RCC 7860 (cell line): ENCODE measurements at places on chromosomes 3 and 15.

- DNase-seq, result peak; percentile 56
These were observed 153.6 kb upstream of the BHLHE40 start for GRCh38 chr3:4825436-4826236.

- DNase-seq, result no peak
These were observed 104.8 kb downstream of the ASB7 start for GRCh38 chr15:100707229-100707628.

DNA sequence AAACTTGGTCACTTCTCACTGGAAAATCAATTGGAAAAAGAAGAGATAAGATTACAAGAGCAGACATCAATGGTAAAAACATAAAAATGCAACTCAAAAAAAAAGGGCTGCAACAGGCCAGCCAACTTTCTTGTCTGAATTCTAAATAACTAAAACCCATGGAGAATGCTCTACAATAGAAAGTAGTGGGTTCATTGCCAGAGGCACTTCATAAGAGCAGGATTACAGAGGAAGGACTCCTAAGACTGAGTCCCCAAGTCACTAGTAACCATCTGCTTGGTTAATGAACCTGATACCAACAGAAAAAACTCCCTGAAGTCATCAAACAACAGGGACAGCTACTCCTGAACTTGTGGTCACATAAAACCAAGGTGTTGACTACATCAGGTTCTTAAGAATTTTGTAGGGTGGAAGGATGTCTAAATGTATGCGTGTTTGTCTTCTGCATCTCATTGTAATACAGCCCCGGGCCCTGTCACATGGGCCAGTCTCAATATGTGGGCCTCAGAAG is 148.6 kb downstream of the IMPG2 start:
- DNase-seq, result no peak

- DNase-seq, result no peak
These were observed 32.1 kb downstream of the FAM174B start for GRCh38 chr15:92623435-92623834.

- no peak for DNase-seq
These were observed 973.4 kb downstream of the ROBO1 start for GRCh38 chr3:78794431-78794830.

DNA sequence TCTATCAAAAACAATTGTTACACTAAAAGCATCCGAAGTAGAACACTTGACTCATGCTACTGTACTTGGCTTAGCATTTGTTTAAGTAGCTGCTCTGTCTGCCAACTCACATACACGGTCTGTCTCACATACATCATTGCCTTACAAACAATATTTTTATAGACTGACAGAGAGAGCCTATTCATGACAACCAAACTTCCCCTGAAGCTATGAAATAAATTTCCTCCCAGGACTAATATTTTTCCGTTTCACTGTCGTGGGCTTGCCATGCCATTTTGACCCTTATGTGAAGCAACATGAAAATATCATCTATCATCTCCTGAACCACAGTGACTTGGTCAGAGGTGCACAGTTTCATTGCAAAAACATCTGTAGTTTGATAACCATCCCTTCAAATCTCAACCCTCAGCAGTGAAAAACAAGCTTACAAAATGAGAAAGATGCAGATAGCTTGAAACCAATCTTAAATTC is 66.5 kb upstream of the PYGO1 start:
- no peak for DNase-seq

GRCh38 chr3:100913870-100914648 is 79.2 kb downstream of the ABI3BP start:
- DNase-seq, result peak; percentile 69

DNA sequence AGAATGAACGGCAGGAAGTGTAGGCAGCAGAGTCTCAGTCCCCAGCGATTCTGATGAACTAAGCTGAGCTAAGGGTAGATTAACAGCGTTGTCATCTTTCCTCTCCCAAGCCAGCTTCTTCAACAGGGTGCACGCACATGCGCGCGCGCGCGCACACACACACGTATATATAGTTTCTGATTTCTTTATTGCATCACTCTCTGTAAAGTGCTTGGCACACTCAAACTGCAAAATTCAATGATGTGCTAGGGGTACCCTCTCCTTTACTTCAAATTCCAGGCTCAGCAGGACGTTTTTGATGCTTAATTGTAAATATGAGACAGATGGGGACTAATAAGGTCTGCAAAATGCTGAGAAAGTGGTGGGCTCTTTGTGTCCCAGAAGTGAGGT is 26.1 kb upstream of the VPS8 start:
- no peak for DNase-seq

GRCh38 chr3:40971191-40972168 is 227.8 kb upstream of the CTNNB1 start:
- peak; percentile 99 for DNase-seq

DNA sequence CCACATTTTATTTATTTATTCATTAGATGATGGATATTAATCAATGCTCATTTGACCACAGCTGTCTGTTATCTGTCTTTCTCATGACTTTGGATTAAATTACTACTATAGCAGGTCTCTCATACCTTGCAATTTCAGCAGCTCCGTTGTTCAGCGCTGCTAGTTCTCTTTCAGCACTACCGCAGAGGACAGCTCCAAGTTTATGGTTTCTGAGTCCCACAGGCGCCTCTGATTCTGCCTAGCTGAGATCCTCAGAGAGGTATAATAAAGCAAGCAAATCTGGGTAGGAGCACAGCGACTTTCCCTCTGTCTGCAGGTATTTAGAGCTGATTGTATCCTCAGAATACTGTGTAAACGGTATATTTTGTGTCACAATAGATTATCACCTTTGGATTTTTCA is 204.9 kb downstream of the CNTN4 start:
- DNase-seq, result no peak

- DNase-seq, result no peak
These were observed 5.3 kb downstream of the ABHD2 start for GRCh38 chr15:89093509-89093908.

GRCh38 chr3:40574661-40575060 is 49.9 kb downstream of the ZNF621 start:
- no peak for DNase-seq

- no peak for DNase-seq
These were observed 4.3 kb downstream of the PTH1R start for GRCh38 chr3:46881596-46882376.

- DNase-seq, result no peak
These were observed 197.5 kb downstream of the EPHB1 start for GRCh38 chr3:134992586-134992985.

DNA sequence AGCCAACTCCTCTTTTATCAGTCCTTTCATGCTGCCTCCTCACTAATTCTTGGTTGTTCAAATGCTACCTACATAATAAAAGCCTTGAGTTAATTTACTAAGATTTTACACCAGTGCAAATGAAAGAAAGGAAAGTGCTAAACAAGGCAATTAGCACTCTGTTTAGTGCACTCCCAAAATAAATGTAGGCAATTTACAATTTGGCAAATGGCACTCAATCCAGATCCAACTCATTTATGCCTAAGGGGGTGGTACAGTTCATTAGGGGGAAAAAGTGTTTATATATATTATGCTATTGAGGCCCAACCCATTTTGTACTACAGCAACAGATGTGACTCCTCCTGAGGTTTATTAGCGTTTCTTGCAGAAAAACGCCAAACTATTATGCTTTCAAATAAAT is 370.1 kb downstream of the NR2F2 start:
- DNase-seq, result no peak

DNA sequence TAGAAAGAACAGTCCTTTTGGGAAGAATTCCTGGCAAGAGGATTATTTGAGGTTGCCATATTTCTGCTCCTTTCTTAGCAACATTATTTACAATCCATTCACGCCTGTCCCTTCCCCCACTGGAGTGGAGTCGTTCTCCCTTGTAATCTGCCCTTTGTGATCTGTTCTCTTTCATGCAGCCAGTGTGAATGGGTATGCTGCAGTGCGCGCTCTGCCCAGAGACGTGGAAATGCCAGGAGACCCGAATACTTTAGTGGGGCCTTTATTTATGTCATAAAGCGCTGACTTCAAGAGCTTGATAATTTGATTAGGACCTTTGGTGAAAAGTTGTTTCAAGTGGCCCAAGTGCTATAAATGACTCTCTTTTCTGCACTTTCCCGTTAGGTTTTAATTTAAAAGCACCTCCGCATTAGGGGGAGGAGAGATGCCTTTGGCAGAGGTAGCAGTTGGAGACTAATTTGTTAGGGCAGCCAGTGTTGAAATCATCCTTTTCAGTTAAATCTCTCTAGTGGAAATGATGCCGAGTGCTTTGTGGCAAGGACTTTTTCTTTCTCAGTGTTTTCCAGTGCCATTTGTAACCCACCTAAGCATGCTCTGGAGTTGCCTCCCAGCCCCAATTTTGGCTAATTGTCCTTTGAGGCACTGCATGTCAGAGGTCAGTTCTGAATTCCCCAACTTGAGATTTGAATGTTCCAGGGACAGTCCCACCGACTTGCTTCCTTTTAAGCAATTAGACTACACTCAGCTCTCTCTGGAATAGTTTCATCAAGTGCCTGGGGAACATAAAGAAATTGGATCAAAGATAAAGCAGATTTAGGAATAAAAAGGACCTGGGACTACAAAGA is 52.4 kb downstream of the PSMD6 start:
- no peak for DNase-seq

- DNase-seq, result no peak
These were observed 173.3 kb downstream of the PDZRN3 start for GRCh38 chr3:73451301-73451944.

- no peak for DNase-seq
These were observed 32.4 kb downstream of the KLHL18 start for GRCh38 chr3:47315069-47315647.

DNA sequence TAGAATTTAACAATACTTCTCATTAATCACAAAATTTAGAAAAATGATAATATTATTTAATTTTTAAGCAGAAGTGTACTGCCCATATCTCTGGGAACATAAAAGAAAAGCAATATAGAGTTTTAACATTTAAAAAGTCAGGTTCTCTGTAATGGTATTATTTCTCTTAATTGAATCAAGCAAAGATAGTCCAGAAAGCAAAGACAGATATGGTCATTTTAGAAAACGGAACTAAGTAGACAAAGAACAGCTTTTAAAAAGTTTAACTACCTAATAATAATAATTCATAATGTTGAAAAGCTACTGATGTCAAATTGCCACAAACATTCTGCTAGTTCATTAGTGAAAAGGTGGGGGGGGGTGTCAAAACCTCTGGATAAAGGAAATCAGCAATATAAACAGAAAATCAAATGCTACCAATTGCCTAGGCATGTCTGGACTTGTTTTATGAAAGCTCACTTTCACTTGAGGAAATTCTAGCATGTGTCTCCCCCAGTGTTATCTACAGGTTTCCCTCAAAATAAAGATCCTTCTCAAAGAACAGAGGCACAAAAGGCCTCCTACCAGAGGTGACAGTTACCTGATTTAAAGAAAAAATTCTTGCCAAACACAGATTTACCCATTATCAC is 1.7 kb downstream of the ZMAT3 start:
- DNase-seq, result no peak

DNA sequence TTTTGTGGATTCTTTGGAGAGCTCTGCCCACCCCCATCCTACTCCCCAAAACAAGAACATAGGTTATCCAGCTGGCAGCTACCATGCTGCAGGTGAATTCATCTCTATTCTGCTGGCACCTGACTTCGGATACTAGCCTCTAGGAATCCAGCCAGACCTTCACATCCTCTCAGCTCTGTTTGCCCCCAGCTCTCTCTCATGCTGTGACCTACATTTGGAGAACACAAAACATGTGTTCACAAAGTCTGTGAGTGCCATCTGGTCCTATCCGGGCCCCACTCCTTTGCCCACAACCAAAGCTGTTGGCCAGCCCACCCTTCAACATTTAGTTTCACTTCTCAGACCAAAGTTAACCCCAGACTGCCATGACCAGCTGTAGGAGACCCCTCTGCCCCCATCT is 89.4 kb upstream of the C3orf80 start:
- no peak for DNase-seq

GRCh38 chr15:80401456-80401855 is 2.7 kb upstream of the ARNT2 start:
- no peak for DNase-seq

DNA sequence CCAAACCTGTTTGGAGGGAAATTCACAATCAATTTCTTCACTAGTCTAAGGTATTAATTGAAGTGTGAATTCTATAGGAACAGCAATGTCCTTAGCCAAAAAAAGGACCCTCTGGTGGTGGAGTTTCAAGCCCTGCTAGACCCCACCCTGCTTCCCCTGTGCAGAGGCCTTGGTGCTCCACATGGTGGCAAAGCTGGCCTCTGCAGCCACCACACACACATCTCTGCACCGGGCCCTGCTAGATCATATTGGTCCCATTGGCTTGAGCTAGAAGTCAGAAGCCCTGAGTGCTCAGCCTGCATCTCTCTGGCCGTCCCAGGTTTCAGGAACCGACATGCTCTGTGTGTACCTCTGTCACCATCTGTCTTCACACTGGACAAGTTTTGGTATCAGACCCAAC is 220.9 kb upstream of the TRIM42 start:
- no peak for DNase-seq

GRCh38 chr15:34223904-34224596 is 766 bp upstream of the EMC4 start:
- DNase-seq, result no peak

DNA sequence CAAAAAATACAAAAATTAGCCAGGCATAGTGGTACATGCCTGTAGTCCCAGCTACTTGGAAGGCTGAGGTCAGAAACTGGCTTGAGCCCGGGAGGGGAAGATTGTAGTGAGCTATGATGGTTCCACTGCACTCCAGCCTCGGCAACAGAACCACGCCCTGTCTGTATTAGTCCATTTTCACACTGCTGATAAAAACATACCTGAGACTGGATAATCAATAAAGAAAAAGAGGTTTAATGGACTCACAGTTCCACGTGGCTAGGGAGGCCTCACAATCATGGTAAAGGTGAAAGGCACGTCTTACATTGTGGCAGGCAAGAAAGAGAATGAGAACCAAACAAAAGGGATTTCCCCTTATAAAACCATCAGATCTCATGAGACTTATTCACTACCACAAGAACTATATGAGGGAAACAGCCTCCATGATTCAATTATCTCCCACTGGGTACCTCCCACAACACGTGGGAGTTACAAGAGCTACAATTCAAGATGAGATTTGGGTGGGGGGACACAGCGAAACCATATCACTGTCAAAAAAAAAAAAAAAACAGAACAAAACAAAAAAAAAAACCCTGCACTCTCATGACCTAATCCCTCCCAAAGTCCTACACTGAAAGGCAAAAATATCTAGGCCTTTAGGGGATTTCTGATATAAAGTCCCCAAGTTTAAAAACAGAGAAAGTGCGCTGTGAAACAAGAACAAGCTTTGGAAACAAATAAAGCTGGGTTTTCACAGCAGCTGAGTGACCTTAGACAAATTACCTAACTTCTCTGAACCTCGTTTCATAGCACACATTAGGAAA is 224.7 kb downstream of the IGSF11 start:
- DNase-seq, result no peak

GRCh38 chr3:54696313-54696712 is 231.5 kb downstream of the LRTM1 start:
- peak; percentile 5 for DNase-seq

GRCh38 chr3:133570139-133570936 is 3.1 kb upstream of the CDV3 start:
- DNase-seq, result peak; percentile 91

- no peak for DNase-seq
These were observed 376.1 kb upstream of the MCTP2 start for GRCh38 chr15:93855181-93855826.

GRCh38 chr3:161221806-161222600 is 892 bp downstream of the NMD3 start:
- DNase-seq, result no peak

GRCh38 chr15:70669966-70670658 is 93.2 kb downstream of the UACA start:
- no peak for DNase-seq
